GM10248 (cell line): ENCODE measurements at places on chromosomes 5 and 9.

DNA sequence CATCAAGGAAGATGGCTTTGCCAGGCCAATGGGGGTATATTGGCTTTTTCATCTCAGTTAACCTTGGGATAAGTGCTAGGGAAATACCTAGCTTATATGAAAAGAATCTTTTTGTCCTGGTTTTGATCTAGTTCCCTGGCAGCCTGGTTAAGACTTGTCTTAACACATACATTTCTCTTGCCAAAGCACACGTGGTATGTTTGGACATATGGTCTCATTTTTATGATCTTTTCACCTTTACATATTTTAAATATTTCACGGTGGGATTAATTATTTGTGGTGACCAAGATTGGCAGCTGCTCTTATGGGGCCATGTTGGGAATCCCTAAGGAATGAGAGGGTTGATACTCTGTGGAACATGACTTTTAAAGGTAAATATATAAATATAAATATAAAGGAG lies 312.5 kb downstream of the NPR3 start:
- no peak for DNase-seq

DNA sequence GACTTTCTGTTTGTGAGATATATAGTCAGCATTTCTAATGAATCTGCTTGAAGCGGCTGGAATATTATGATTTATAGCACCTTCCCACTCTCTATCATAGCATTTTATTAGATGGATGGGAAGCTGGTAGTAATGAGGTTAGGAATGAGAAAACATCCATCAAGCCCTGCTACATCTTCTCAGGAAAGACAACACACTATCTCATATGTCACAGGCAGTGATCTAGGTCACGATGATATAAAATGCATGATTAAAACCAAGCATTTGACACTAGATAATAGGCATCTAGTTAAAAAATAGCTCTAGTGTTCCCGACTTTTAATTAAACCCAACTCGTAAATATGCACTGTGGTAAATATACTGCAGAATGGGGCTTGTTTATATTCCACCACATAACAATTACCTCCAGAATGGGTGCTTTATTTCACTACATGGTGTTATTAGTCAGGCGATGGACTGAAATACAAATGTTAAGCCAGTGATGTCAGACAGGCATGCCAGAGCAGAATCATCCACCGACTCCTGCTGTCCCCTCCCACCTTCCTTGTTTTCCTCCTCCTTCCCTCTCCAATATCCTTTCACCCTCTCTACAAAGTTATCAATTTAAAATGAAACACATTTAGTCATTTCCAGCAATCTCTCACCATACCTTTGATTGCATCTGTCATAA lies 286.8 kb downstream of the SPATA31D1 start:
- no peak for DNase-seq

- DNase-seq, result no peak
Measured at GRCh38 chr9:68777070-68777763, 72.2 kb downstream of the PIP5K1B start.

DNA sequence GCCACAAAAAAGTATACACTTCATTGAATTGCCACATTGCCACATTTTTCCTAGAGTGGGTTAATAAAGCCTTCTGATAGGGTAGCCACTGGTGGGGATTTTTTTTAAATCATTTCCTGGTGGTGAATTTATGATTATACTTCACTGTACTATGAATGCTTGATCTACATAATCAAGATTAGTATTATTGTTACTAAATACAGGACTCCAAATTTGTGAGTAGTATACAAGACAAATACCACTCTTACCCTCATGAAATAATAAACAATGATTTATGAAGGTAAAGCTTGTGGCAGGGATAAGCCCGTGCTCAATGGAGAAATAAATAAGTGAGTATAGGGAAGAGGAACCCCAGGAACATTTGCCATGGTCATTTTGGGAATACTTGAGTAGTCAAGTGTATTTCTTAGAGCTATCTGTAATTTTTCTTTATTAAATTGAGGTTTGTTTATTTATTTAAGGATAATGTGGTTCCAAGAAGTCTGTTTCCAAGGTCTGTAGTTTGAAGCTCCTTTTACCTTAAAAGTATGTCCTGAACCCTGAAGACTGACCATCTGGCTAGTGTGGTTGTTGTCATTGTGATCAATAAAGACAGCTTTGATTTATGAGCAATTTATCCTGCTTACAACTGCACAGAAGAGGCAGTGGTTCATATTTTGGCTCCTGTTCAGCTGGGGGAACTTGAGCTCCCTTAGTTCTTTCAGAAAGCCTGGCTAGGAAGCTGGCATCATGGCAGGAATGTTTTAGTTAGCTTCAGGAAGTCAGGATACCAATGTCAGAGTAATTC lies 118.6 kb downstream of the ZSWIM6 start:
- no peak for DNase-seq

DNA sequence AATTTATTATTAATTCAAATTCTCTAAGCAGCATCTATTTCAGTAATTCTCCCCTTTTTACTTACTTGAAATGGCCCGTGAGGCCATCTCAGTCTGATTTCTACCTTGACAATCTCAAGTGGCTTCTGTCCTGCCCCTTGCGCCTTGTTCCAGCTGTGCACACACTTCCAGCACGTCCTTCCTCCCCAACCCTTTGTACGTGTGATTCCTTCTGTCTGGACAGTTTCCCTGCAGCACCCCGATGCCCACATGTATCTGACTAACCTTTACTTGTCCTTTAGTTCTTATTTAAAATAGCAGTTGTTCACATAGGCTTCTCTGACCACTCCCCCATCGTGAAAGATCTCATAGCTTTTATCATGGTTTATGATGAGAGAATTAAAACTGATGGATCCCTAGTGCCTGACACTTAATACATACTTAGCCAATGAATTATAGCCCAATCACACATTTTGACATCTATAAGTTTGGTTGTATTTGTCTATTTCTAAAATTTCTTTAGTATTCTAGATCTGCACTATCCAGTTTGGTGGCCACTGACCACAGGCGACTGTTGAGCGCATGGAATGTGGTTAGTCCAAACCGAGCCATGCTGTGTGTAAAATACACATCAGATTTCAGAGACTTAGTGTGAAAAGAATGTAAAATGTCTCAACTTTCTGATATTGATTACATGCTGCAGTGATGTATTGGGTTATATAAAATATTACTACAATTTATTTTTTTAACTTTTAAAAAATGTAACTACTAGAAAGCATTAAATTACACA lies 14.3 kb downstream of the ZBTB34 start:
- DNase-seq, result no peak

GRCh38 chr9:79362100-79363081 lies 209.4 kb upstream of the TLE4 start:
- no peak for DNase-seq

GRCh38 chr5:154534457-154535050 lies 56.5 kb upstream of the HAND1 start:
- no peak for DNase-seq

DNA sequence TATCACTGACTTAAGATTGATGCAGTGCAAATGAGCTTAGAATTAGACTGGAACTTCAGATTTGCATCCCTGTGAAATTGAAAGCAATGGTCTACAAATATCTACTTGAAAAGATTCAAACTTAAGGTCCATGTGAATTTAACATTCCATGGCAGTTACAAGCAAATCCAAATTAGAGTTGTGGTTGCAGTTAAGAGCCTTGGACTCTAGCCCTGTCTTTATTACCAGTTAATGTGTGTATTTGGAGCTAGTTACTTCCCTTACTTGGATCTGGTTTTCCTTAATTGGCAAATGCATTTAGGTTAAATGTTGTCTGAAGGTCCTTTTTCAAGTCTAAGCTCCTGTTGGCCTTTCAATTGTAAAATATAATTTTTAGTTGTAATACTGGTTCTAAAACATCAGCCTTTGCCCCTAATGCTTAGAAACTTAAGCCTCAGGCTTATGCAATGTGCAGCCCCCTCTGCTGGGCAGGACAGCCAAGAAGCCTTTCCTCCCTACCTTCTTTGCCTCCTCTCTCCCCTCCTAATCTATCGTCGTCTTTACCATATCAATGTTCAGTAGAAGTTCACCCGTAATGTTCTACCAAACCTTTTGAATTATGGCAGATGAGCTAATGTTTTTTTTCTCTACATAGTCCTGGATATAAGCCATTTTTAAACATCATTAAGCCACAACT lies 59.5 kb downstream of the ERMP1 start:
- no peak for DNase-seq

DNA sequence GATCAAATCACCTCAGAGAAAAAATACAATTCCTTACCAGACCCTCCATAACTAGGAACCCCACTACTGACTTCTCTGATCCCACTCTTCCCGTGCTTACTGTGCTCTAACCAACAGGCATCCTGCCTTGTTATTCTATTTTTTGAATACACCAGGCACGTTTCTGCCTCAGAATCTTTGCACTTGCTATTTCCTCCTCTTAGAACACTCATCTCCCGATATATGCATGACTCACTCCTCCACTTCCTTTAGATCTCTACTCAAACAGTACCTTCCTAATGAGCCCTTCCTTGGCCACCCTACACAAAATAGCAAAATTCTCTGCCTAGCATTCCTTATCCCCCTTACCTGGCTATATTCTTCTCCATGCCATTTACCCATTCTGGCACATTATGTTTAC lies 43.9 kb downstream of the MAPKAP1 start:
- peak; percentile 25 for DNase-seq

DNA sequence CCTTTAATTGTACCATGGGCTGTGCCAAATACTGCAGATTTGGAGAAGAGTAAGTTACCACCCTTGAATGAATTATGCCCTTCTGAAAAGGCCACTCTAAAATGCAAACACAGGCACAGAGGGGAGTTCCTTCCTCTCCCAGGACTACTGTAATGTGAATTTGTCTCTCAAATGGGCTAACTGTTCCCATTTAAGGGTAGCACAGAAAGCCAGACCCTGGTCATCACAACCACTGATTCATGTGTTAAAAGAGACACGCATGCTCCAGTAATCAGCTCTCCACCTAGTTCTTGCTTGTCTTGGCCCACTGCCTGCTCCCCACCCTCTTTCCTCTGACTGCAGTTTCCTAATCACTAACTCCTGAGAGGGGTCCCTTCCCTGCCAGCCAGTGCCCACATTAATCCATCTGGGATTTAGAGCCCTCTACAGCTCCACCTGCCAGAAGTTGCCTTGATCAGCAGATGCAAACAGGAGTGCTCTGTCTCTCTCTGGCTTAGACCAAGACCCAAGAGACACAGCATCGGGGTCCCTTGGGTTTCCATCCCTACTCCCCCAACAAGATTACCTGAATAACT lies 382.4 kb downstream of the TMEM167A start:
- DNase-seq, result no peak

GRCh38 chr5:118984602-118985001 lies 3.7 kb downstream of the DTWD2 start:
- DNase-seq, result no peak

- DNase-seq, result no peak
Measured at GRCh38 chr5:148910686-148911361, 84.4 kb downstream of the ADRB2 start.

DNA sequence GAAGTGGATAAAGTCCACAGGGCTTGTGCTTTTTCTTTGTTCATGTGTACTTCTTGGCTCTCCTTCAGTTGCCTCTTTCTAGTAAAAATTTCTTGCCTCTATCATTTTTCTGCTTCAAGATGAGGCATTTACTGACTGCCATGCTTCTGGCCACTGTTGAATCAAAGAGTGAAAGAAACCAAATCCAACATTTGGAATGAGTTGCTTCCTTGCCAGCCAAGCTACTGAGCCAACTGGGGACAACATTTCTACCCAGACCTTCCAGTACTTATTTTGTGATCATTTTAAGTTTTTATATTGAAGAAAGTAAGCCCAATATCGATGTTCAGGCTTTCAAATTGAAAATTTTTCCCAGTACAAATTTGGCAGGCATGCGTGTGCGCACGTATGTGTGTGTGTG lies 73.2 kb downstream of the SNCAIP start:
- no peak for DNase-seq

DNA sequence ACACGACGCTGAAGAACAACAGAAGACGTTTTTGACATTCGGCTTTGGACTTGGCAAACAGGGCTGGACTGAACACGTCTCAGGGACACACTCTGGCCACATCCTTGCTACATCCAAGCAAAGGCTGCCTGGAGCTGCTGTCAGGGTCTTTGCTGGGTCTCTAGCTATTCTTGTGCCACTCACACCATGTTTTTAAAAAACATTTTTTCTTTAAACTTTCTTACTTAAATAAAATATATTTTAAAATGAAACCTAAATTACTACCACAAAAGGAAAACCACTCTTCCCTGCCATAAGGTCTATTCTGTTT lies 128.3 kb upstream of the PHYKPL start:
- DNase-seq, result no peak

GRCh38 chr5:148684528-148684927 lies 30.2 kb upstream of the HTR4 start:
- DNase-seq, result no peak

GRCh38 chr5:153623751-153624450 lies 133.4 kb downstream of the GRIA1 start:
- no peak for DNase-seq

- DNase-seq, result no peak
Measured at GRCh38 chr9:130756037-130756436, 62.5 kb downstream of the EXOSC2 start.

- peak; percentile 60 for DNase-seq
Measured at GRCh38 chr9:132268725-132269352, 85.9 kb downstream of the SETX start.

DNA sequence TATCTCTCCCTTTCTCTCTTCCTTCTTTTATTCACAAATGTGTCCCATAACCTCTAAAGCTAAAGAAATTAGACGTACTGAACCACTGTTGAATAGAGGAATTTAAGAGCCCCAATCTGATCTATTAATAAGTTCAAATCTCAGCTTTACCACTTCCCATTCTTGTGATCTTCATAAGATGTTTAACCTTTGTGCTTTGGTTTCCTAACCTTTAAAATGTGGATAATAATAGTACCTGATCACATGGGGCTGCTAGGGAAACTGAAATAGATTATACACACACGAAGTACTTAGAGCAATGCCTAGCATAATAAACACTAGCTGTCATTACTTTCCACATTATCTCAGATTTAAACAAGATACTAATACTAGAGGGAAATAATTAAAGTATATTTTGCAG lies 324.3 kb upstream of the SEMA6A start:
- DNase-seq, result peak; percentile 18

DNA sequence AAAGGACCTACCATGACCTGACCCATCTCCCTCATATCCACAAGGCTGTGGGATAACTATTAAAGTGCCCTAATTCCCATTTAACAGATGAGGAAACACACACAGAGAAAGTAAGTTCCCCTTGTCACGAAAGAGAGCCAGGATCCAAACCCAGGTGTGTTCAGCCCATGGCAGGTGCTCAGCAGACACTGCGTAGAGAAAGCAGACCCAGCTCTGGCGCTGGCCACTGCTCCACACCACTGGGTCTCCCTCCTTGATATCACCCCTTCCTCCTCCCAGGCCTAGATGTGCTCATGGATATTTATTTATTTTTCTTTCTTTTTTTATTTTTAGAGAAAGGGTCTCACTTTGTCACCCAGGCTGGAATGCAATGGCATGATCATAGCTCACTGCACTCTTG lies 24.0 kb upstream of the CORO2A start:
- no peak for DNase-seq

GRCh38 chr5:40385544-40385943 lies 294.2 kb upstream of the PTGER4 start:
- DNase-seq, result no peak

DNA sequence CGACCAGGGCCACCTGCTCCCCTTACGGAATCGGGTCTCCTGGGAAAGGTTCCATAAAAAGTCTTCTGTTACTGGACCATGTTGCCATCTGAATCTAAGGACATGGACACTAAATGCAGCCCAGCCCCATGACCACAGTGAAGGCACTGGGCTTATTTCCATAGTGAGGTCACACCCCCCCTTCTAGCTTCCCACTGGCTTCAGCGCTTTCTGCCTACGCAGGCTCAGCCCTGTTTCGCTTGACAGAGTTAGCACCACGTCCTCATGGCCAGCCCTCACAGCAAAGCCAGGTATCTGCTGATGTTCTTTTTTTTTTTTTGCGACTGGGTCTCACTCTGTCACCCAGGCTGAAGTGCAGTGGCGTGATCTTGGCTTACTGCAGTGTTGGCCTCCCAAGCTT lies 14.1 kb downstream of the UCK1 start:
- no peak for DNase-seq
